ENCODE measurements at places on chromosomes 4 and X. TPM values are rescaled to one million over a fixed set of nuclear protein-coding genes. Genes with fewer than 3 reads are reported as not detected.

Gene GAGE13
- not detected for total RNA-seq

Gene EVC2
- total RNA-seq = 7.8 TPM

Gene USP17L21
- not detected for total RNA-seq

Gene BMPR1B
- 0.53 TPM for total RNA-seq

Gene TLR6
- total RNA-seq = 0.50 TPM

Measured in smooth muscle cell of the pulmonary artery (primary cell).